Hippocampal formation (tissue), 2 donors: ENCODE measurements at places on chromosomes 1 and 21.

- DNase-seq: no peak
Observed at GRCh38 chr1:163747261-163747660, 425.5 kb downstream of the NUF2 start.

DNA sequence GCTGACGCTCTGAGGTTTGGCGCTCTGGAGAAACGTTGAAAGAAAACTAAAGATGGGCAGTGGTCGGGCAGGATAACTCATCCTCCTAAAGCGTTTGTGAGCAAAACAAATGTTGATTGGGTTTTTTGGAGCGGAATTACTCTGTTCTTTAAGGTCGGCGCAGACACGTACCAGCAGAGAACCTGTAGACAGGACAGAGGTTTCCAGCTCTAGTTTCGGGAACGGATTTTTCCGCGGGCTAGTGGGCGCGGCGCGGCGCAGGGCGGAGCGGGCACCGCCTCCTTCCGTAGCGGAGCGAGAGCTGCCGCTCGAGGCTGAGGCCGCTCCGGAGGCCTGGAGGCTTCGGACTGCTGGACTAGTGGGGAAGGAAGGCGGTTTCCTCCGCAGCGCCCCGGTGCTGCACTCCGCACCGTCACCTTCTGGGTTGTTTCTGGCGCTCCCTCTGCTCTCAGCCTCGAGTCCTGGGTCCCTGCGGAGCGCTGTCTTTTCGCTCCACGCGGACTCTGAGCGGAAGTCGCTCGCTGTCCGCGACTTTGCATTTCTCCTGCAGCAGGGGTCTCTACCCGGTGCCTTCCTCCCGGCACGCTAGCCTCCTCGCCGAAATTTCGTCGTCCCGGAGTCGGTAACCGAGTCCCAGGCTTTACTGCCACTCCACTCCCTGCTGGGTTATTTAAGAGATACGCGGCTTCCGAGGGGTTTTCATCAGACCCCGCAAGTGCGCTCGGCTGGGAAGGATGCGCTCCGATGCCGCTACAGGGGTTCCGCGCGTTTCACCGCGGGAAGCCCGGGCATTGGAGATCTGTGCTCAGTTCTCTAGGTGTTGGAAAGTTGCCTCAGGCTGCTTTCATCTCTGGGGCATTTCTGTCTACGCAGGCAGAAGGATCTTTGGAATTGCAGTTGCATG, 7.0 kb downstream of the FOXD2 start:
- no peak for DNase-seq

DNA sequence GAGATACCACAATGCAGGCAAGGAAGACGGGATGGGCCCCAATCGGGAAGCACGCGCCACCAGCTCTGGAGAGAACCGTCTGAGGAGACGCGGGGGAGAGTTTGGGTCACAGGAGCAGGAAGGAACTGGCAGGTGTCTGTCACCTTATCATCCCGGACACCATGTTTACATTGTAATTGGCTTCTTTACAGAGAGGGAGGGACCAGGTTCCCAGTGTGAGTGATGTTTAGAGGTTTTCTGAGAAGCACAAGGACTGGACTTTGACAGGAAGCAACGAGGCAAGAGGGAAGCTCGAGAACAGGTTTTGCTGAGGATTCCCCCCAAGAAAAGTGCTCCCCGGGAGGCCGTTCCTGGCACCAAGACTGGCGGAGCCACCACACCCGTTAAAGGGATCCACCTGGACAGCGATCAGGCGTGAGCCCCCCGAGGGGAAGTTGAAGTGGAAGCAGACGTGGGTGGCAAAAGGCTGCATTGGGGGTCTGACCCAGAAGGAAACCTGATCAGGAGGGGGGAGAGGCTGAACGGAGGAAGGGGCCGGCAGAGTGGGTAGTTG, 957 bp downstream of the EPS15 start:
- DNase-seq: peak; percentile 56

GRCh38 chr1:43990271-43991199, 864 bp upstream of the CCDC24 start:
- no peak for DNase-seq

DNA sequence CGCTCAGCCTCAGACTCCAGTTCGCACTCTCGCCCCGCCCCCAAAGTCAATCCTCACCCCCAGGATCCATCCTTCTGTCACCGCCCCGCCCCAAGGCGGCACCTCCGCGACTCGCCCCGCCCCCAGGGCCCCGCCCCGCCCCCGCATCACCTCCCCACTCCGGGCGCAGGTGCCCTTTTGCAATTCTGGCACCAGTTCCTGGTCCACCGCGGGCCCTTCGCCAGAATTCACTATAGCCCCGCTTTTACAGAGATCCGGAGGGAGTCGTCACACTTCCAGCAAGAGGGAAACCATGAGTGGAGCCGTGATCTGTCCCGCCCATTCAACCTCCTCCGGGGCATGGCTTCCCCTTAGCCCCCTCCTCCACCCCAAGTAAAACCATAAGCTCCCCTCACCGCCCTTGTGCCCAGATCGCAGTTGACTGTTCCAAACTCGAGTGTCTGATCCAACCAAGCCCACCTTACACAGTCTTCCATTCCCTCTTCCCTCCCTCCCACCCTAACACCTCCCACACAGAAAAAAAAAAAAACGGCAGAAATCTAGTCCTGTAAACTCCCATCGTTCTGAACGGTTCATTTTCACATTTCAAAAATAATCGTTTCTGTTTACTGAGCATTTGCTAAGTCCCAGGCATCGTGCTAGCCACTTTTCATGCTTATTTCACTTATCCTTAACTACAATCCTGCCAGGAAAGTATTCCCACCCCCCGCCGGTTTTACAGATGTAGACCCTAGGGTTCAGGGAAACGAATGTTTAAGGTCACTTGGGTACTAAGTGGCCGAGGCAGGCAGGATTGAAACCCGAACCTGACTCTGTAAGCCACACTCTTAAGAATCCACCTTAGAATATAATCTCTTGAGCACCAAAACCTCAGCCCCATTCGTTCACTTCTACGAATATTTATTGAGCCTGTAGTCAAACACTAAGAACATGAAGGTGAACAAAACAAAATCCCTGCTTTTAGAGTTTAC, 1.3 kb upstream of the DNAJC16 start:
- DNase-seq: no peak

- DNase-seq: no peak
Observed at GRCh38 chr21:38590449-38591217, 92.4 kb upstream of the ERG start.

DNA sequence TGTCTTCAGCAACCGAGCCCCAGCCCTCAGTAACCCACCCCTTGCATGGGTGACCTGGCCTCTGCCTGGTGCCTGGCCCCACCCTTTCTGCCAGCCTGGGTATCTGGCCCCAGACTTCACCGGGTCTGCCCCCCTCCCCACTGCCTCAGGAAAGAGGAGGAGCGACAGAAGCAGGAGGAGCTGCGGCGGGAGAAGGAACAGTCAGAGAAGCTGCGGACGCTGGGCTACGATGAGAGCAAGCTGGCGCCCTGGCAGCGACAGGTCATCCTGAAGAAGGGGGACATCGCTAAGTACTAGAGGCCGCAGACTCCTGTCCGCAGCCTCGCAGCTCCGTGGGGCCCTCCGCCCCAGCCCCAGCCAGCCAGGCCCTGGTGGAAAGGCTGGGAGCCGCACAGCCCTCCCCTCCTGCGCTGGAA, 6.1 kb downstream of the TNFRSF25 start:
- no peak for DNase-seq

DNA sequence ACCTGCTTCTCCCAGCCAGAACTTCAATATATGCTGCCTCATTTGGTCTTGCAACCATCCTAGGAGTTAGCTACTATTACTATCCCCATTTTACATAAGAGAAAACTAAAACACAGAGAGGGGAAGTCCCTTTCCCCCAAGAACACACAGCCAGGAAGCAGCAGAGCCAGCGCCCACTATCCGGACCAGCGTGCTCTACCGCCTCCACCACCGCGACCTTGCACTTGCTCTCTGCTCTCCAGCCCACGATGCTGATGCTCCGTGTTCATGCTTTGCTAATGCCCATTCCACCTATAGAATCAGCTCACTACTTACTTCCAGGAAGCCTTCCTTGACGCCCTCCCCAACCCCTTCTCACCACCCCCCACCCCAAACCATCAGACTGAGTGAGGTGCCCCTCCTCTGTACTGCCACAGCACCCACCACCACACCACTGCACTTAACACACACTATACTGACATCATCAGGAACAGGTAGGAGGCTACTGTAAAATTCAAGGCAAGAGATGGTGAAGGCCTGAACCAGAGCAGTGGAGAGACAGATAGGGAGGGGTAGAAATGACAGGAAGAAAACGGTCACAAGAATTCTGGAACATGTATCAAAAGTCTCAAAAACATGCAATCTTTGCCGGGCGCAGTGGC, 9.4 kb downstream of the TMEM53 start:
- DNase-seq: no peak

DNA sequence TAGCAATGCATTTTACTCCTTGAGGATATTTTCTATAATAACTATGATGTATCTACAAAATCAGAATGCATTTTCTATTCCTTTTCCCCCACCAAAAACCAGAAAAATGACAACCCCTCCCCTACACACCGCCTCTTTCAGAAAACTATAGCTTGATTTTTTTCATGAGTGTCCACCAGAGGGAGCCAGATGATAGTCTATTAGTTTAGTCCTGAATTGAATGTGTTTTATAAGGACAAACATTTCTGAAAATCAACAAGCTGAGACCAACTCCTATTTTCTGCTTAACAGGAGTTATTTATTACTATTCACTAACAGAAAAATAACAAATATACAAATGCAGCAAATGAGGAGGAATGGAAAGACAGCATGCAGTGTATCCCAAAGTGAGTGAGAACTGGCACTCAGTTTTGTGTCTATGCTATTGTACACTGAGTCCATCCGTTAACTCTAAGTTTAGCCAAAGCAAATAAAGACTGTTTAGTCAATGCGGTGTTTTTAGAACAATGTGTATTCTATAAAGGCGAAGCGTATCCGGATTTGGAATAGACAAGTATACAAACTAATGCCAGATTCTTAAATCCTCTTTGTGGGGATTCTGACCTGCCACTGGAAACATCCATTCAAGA, 182.6 kb downstream of the VAV3 start:
- no peak for DNase-seq

DNA sequence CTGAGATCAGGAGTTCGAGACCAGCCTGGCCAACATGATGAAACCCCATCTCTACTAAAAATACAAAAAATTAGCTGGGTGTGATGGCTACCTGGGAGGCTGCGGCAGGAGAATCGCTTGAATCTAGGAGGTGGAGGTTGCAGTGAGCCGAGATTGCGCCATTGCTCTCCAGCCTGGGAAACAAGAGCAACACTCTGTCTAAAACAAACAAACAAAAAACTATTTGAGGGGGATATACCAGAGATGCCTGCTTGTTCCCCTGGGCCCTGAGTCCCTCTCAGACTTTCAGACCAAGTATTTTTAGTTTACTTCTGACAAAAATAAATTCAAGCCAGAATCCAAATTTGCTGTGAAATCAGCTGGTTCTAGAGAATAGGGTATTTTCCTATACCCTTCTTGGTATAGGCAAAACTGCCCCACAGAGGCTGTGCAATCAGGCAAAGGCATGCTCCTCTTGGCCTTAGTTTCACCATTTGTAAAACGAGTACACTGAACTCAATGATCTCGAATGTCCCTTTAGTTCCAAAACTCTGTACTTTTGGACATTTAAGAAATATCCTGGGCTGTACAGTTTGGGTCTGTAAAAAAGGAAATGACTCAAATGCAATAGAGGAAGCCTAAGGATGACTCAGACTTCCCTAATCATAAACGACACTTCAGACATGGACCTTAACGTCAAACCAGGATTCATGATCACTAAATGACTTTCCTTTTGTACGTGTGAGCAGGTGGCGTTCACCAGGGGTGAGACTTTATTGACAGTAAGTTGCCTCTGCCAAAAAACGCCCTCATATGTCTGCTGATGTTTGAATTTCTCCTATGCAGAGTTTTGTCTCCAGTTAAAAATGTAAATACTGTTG, 16.1 kb downstream of the ENSA start:
- no peak for DNase-seq

GRCh38 chr1:178030467-178030866, 60.6 kb upstream of the SEC16B start:
- DNase-seq: no peak
